Activated CD4-positive, alpha-beta T cell treated with anti-CD3 and anti-CD28 coated beads, Interleukin-2, amount 10 ng/mL, durations not matched to agents 7 days and 5 days (primary cell): ENCODE measurements at places on chromosomes 7 and 10. TPM values are rescaled to one million over a fixed set of nuclear protein-coding genes. Genes with fewer than 3 reads are reported as not detected.

The FANK1 gene
- total RNA-seq, result 0.31 TPM

GRCh38 chr7:80372415-80372814 is 139.4 kb downstream of the GNAT3 start:
- no peak for DNase-seq

The AUTS2 gene
- total RNA-seq, result 18.9 TPM

DNA sequence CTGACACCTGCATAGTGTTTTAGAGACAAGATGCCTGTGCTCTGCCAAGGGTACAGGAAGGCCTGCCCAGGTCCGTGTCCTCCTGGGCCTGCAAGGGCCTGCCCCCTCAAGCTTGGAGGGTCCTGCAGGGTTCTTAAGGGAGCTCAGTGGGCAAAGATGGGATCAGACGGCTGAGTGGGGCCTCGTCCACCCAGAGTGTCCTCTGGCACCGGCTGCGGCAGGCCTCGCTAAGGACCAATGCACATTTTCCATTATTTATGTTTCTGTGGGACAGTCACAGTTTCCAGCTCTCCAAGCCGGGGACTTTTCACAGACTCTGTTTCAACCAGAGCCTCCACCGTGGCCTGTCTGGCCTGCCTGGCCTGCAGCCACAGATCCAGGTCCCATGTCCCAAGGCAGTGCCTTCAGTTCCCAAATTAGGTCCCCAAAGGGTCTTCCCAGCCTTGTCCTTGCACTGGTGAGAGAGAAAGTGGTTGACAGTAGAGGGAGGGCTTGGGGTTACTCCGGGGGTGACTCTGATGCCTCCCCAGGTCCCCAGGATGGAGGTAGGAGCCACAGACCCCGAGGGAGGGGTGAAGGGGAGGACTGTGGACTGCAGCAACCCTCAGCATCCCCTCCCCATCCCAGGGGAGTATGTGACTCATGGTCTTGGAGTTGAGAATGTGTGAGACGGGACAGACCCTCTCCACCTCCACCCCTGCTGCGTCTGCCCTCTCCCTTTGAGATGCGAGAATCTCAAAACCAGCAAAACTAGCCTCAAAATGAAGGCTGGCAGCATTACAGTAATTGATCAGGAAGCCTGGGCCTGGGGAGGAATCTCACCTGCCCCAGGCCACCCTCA is 14.8 kb downstream of the MYL10 start:
- DNase-seq, result no peak

DNA sequence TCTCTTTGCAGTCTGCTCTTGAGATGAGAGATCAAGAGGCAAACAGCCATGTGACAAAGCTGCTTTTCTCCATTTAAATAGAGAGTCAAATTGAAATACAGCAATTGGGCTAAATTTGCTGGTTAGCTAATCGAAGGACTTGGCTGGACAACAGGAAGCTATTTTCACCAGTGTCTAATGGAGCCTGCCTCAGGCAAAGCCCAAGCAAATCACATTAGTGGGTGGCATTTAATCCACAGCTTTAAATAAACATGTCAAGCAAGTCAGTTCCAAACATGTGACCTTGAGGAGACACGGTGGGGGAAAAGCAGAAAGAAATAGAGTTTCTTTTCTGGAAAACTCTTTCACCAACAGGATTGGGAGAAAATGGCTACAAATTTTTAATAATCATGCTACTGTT is 180.5 kb upstream of the AOAH start:
- no peak for DNase-seq

DNA sequence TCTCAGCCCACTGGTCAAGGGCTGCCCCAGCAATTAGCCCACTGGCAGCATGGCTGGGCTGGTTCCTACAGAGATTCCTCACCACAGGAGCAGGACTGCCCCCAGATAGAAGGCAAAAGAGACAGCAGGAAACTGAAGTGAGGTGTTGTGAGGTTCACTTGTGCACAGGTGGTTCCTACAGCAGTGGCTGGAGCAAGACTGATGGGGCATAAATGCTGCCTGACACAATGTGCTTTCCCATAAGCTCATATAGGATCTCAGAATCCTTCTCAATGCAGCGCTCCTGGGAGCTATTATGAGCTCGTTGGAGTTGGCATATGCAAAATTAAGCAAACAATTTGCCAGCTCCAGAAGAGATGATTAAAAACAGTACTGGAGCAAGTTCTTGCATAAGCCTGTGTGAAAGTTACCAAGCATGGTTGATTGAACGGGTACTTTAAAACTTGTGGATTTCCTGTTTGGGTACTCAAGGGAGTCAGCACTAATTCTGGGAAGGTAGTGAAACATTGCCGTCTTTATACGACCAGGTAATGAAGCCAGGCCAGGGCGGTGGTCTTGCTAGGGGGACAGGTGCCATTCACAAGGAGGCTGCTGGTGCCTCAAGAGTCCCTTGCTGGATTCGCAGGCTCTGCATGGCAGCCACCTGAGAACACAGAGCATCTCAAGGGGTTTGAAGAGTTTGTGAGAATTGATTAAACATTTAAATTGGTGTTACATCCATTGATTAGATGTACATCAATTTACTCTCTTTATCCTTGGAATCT is 20.3 kb upstream of the PRKCQ start:
- DNase-seq, result peak; percentile 26
